ENCODE measurements at places on chromosomes 7 and 10.

DNA sequence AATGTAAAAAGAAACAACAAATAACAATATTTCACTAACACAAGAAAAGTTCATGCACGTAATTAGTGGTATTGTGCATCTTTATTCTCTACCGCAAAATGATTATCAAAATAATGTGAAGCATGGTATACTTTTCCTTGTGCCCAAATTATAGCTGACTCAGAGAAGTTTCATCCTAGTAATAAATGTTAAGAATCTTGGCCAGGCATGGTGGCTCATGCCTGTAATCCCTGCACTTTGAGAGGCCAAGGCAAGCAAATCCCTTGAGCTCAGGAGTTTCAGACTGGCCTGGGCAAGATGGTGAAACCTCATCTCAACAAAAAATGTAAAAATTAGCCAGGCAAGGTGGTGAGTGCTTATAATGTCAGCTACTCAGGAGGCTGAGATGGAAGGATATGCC, 105.0 kb downstream of the KMT2C start:
- no peak for DNase-seq

- no peak for DNase-seq
These were observed 115.3 kb downstream of the NKX6-2 start for GRCh38 chr10:132670546-132671227.

DNA sequence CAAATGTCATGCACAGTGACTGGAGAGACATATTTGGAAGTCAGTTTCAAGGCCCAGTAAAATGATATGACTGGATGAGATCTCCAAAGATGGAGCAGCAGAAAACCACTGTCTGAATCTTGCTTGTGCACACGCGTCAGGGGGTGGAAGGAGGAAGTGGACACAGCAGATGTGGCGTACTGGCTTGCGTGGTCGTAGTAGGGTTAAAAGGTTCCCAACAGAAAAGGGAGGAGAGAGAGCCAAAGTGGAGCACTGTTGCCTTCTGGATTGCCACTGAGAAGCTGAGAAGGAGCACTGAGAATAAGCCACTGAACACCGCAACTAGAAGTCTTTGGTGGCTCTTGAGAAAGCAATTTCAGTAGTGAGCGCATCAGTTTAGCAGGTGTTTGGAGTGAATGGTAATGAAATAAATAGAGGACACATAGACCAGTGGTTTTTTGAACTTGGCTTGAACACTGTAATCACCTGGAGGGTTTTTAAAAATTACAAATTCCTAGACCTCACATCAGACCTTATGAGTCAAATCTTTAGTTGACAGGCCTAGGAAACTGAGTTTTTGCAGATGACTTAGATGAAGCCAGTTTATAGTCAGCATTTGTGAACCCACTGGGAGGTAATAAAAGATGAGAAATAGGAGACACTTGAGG, 227.3 kb downstream of the PTEN start:
- no peak for DNase-seq

DNA sequence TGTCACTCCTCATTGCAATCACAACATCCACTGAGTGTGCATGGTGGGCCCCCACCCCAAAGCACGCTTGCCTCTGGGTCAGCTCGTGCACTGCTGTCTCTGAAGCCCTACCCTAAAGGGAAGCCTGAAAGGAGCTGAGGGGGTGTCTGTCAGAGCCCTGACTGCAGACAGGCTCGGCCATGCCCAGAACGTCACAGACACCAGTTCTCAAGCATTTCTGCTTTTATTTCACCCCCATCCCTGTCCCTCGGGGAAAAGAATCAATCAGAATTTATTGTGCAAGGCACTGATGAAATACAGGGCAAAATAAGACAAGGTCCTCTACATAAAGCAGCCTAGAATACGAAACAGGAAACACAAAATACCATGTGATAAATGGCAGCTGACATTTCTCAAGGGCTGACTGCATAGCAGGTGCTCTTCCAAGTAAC, 231.8 kb downstream of the WDR37 start:
- no peak for DNase-seq

DNA sequence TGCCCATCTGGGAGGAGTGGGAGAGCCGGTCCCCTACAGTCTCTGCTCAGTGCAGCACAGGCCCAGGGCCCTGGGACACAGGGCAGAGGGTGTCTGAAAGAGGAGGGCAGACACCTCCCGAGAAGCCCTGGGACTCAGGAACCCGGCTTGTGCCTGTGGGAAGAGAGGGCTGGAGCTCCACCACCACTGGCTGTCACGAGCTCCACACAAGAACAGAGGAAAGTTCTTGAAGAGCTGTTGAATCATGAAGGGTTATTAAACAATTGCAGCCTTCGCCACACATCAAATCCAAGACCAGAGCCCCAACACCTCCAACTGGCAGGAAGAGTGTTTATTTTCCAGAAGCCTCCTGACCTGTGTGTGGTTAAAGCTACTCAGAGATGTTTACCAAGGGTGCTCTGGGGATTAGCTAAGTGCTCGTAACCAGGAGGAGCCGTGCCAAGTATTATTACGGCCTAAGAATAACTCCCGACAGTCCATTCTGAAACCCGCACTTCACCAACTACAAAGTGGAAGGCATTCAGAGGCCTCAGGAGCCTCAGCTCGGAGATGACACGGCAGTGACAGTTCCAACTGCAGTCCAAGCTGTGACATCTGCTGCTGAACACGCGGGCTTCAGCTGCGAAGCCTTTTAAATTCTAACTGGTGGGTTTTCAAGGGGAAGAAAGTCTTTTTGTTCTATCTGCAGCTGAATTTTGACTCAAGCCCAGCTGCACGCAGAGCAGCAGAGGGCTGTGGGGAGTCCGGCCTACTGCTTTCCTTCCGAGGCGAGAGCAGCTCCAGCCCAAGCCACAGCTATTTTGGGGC, 75.1 kb downstream of the MAD1L1 start:
- DNase-seq, result peak; percentile 90

DNA sequence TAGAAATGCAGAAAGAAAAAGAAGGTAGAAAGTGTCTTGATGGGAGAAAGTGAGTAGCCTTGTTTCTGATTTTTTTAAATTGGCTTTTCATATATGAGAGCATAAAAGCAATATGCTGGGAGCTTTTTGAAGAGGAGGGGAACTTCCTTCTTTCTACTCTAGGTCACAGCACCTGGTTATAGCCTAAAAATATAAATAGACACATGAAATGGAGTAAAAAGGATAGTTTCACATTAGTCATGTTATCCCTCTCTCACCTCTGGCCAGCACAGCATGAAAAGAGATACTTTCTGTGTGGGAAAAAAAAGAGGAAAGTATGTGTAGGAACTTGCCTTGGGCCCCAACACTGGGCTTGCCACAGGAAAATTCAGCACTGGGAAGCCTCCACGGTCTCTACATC, 292.2 kb upstream of the ZWINT start:
- DNase-seq, result no peak
